ENCODE measurements at places on chromosomes 5 and 9. TPM values are rescaled to one million over a fixed set of nuclear protein-coding genes. Genes with fewer than 3 reads are reported as not detected.

DNA sequence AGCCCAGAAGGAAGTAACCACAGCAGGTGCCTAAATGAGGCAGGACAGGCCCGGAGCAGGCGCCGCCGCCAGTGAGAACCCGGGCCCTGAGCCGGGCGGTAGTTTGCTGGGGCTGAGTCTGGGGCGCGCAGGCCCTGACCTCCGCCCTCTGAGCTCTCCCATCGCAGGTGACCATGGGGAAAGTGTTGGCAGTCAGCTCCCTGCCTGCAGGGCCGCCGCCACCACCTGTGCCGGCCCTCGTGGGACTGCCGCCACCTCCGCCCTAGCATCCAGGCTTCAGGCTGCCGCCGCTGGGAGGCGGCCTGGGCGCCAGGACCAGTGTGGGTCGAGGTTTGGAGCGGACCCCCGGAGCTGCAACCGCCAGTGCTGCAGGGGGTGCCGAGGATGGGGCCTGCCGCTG, 61.1 kb downstream of the TARS1 start:
- no peak for DNase-seq

The INSYN2B gene
- 10.6 TPM for polyA plus RNA-seq

GRCh38 chr5:93058309-93058708, 522.7 kb downstream of the NR2F1-AS1 start:
- DNase-seq: peak; percentile 78

- no peak for DNase-seq
Observed at GRCh38 chr9:88092797-88093331, 45.4 kb downstream of the SPATA31C2 start.

The AMBP gene
- polyA plus RNA-seq: not detected

The PARP8 gene
- polyA plus RNA-seq: 3.3 TPM

GRCh38 chr5:60101573-60101972, 208.0 kb upstream of the PDE4D start:
- no peak for DNase-seq

- peak; percentile 60 for DNase-seq
Observed at GRCh38 chr5:148401604-148402003, 17.8 kb downstream of the FBXO38 start.

DNA sequence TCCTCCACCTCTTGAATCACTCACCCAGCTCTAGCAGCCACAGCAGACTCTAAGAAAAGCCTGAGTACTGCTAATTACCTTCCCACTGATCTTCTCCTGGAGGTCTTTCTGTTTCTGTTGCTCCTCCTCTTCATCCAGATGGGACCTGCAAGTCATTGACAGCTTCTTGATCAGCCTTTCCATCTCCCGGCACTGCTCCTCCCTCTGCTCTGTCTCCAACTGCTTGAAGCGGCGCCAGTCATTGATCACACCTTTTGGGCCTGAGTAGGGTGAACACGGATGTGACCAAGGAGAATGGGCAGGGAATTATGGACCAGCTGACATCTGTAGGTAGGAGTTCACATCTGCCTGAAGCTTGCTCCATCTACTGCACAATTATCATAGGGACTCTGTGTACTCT, 5.5 kb downstream of the PDCL start:
- no peak for DNase-seq

Data from GM23248 (cell line).